ENCODE measurements at places on chromosomes 2 and 18. TPM values are rescaled to one million over a fixed set of nuclear protein-coding genes. Genes with fewer than 3 reads are reported as not detected.

The PLGLB1 gene
- not detected for total RNA-seq

The TBR1 gene
- not detected for total RNA-seq

The BCL11A gene
- 0.64 TPM for total RNA-seq

The NEU2 gene
- total RNA-seq, result not detected

- peak; percentile 51 for DNase-seq
Observed at GRCh38 chr2:127146820-127147502, 40.0 kb upstream of the BIN1 start.

- DNase-seq, result no peak
Observed at GRCh38 chr2:171893196-171893823, 734 bp downstream of the SLC25A12 start.

DNA sequence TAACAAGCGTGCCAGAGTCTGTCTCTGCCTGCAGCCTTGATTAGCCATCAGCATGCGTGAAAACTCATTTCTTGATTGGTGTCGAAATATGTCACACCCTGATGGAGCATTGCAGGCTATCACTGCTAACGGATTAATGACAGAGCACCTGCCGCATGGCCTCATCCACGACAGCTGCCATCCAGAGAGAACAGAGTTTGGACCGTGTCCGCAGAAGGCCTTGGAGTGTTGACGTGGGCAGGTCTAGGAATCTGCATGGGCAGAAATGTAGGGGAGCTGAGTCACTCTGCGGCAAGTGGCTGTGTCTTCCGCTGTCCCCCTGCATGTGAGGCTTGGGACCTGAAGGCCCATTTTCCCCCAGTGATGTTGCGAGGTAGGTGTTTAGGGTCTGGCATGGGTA is 43.0 kb downstream of the KLHL29 start:
- no peak for DNase-seq

GRCh38 chr2:212088353-212088752 is 450.2 kb downstream of the ERBB4 start:
- no peak for DNase-seq

DNA sequence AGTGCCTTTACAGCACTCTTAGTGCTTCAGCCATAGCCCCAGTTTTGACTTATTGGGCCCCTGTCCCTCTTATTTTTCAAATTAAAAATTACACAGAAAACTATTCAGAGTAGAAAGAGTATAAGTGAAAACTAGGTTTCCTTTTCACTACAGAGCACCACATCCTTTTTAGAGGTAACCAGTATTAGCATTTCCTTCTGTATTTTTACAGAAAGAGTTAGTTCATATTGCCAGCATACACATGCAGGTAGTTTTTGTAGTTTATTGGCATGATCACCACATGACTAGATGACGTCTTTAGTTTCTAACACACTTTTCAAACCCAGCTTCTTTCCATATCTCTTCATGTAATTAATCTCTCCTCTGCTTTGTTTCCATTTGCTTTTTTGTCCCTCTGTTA is 66.4 kb downstream of the UBE2E3 start:
- no peak for DNase-seq

- peak; percentile 69 for DNase-seq
Observed at GRCh38 chr2:62217421-62217820, 21.5 kb downstream of the B3GNT2 start.

- no peak for DNase-seq
Observed at GRCh38 chr2:191933307-191934105, 86.6 kb upstream of the CAVIN2 start.

The PREB gene
- 76.5 TPM for total RNA-seq

- DNase-seq, result no peak
Observed at GRCh38 chr2:170201734-170202393, 23.9 kb downstream of the MYO3B start.

The GPBAR1 gene
- total RNA-seq, result 34.8 TPM

The IRS1 gene
- total RNA-seq, result 17.0 TPM

DNA sequence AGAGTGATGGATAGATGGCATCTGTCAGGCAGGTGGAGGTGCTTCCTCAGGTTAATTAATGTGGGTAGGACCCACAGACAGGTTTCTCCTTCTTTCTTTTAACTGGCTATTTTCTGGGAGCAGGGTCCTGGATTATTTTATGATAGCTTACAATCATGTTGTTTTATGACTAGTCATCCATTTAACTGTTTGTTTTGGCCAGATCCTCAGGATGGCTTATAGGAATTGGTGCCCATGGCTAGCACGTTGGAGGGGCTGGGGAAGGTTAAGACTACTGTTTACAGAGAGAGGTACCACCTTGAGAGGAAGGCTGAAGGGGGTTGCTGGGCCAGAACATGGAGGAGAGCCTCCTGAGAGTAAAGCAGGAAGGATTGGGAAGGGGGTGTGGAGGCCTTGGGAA is 78.0 kb upstream of the MGAT5 start:
- no peak for DNase-seq

The BMP10 gene
- not detected for total RNA-seq

DNA sequence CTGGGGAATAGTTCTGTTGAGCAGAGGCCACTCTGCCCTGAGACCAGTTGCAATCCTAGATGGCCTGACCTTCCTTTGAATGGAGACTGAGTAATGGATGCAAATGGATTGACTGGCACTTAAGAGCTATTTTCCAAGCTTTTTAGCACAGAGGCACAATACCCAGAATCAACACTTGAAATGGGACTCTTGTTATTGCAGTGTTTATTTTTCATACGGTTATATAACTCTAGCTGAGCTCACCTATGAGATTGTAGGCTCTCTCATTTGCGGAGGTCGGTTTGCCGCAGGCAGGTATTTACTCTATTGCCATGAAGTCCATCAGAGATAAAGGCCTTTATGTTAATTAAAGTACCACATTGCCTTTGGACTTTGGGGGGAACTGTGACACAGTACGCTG is 422.3 kb upstream of the CELF4 start:
- DNase-seq, result no peak

DNA sequence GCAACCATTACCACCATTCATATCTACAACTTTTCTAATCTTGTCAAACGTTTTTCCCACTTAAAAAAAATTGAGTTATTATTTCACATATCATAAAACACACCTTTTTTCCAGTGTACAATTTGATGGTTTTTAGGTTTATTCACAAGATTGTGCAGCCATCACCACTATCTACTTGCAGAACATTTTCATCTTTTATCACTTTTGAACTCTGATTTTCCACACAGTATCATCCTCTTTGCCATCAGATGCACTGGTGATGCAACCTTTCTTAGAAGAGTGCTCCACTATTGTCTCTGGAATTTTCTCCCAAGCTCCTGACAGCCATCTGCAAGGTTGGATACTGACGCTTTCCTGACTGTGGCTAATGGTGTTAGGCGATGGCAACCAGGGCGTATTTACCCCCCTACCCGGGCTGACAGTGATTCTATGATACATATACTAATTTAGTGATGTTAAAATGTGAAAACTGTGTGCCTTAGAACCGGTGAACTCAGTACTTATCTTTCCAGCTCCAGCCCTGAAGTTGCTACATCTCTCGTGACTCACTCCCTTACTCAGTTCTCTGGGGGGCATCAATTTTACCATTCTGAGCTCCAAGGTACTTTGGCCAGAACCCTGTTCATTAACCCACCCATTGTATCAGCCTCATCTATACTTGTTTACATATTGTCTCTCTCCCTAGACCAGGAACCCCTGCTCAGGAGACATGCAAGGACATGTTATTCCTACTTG is 105.4 kb upstream of the SPRED2 start:
- no peak for DNase-seq

- no peak for DNase-seq
Observed at GRCh38 chr2:147181351-147182029, 663.3 kb upstream of the ACVR2A start.

DNA sequence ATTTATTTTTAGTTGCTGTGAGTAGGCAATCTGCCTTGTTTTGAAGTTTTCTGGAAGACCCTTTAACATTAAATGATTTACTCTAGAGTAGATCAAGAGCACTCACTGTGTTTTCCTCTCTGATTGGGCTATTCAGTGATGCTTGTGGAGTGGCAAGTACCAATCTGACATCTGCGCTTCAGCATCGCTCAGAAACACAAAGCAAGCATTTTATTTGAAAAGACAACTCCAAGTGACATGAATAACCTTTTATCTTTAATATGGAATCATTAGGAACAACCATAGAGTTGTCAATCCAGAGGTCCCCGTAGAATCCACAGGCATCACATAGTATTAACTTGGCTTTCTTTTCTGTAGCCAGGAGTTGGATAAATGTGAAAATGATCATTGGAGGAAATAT is 114.7 kb downstream of the CPS1 start:
- DNase-seq, result no peak

DNA sequence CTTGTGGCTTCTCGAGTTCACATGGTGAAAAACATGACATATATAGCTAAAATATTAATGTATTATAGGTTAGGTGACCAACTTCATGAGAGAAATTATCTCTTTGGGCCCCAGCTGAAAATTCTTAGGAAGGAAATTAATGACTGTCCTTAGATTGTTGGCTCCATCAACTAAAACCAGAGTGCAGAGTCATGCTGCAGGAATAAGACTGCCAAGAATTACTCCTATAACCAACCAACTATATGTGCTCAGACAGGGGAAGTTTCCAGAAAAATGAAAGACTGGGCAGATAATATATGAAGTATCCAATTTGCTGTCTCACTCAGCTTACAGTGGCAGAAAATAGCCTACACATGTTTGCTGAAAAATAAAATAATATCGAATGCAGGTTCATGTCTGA is 71.0 kb upstream of the TMEFF2 start:
- no peak for DNase-seq

The RPL31 gene
- 1,076 TPM for total RNA-seq

DNA sequence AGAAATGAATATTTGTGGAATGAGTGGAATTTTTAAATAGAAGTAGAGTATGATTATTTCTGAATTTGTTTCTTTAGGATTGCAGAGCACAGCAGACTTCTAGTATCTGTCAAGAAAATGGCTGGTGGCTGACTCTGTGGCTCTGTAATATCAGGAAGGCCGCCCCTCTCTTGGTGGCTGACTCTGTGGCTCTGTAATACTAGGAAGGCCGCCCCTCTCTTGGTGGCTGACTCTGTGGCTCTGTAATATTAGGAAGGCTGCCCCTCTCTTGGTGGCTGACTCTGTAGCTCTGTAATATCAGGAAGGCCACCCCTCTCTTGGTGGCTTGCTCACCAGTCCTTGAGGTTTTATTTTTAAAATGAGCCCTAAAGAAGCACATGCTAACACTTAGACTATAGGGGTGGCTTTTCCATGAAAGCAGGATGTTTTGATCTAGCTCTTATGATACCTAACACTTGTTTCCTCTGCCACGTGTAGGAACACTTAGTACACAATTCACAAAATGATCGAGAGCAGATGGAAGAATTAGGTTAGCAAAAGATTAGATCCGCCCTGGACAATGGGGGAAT is 85.1 kb upstream of the TTC39C start:
- DNase-seq, result no peak

- DNase-seq, result peak; percentile 67
Observed at GRCh38 chr2:232983669-232984140, 29.4 kb downstream of the NGEF start.

DNA sequence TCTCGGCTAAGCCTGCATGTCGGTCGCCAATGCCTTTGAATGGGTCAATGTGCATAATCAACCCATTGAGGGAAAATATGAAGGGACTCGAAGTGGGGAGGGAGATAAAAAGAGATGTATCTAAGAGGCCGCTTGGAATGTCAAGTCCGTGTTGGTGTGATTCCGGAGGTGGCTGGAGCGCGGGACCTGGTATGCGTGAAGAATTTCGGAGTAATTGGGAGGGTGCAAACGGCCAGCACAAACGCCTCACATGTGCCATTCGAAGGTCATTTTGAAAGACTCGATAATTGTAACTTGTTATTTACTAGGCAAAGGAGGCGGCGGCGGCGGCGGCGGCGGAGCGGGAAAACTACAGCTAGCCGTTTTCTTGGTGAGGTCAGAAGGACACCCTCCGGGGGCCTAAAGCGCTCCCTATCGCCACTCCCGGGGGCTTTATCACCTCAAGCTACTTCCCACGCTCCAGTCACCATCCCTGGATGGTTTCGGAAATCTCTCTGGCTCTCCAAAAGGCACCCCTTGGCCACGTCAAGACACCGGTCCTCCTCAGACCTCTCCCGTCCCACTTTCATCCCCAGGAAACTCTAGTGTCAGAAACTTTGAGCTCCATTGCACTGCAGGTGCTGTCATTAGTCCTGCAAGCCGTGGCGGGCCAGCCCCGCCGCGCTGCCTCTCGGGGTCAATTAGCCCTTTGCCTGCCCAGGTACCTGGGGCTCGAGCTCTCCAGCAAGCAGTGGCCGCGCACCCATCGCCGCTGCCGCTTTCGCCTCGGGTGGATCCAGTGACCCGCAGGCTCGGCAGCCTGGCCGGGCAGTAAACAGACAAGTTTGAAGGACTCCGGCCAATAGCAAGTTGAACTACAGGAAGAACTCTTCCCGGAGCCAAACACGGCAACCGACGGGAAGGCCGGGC is 1.5 kb downstream of the ERBB4 start:
- peak; percentile 89 for DNase-seq

The LYG1 gene
- 1.1 TPM for total RNA-seq

The ATOH8 gene
- 69.4 TPM for total RNA-seq

DNA sequence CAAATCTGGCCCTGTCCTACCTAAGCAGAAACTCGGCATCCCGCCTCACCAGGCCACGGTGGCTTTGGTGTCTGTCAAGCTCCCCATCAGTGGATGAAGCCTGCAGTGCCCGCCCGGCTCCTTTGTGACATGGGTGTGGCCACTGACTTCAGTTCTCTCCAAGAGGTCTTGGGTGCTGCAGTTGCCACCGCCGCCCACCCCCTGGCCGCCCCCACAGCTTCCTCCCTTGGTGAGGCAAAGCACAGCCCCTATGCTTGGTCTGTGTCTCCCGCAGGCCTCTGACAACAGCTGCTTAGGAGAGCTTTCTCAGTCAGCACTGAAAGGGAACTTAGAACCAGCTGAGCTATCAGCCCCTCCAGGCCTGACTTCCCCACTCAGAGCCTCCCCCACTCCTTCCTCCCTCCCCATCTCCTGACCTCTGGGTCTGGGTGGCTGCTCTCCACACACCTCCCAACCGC is 22.9 kb upstream of the GPR55 start:
- peak; percentile 88 for DNase-seq

DNA sequence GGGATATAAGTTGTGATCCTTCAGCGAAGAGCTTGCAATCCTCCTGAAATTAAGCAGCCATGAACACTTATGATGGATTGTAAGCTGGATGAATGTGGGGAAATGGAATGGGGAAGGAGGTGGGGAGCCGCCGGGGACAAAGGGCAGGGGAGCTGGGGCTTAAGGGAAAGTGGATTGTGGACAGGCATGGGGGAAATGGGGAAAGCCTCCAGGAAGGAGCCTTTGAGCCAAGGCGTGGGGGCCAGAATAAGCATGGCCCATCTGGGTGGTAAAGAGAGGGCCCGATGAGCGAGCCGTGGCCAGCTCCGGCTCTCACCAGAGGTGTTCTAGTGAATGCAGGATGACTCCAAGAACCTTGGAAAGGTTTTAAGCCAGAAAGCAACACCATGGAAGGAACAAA is 124.0 kb downstream of the SMAD7 start:
- DNase-seq, result peak; percentile 47

GRCh38 chr18:60675801-60676200 is 303.2 kb upstream of the MC4R start:
- no peak for DNase-seq

DNA sequence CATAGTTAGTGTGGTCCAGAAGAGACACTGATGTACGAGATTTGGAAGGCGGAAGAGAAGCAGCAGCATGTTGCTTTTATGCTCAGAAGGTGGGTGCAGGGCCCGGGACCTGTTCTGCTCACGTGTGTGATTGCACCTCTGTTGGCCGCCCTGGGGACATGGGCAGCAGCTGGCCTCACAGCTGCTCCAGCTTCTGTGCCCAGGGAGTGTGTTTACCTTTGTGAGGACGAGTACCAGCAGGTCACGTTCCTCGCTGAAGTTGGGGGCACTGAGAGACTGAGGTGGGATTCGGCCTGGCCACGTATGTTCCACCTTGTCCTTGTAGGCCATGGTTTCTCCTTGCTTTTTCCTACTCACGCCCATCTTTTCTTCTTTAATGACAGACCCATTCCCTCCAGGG is 86.3 kb downstream of the PMAIP1 start:
- no peak for DNase-seq

The SMC6 gene
- total RNA-seq, result 10.9 TPM
